ENCODE measurements at places on chromosomes 5 and 9.

DNA sequence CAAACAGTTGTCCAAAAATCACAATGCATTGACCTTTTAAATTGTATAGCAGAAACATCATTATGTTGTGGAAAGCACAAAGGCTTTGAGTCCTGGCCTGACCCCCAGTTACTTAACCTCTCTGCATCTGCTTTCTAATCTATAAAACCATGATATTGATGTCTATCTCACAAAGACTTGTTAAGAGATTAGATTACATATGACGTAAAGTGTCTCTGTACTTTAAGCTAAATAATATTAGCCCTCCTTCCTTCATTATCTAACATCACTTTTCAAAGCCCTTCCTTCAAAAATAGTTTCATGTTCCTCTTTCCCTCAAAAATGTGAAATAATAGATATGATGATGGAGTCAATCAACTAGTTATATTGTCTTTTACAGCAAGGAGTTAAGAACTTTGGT is 3.4 kb downstream of the ADAMTS6 start:
- no peak for DNase-seq

DNA sequence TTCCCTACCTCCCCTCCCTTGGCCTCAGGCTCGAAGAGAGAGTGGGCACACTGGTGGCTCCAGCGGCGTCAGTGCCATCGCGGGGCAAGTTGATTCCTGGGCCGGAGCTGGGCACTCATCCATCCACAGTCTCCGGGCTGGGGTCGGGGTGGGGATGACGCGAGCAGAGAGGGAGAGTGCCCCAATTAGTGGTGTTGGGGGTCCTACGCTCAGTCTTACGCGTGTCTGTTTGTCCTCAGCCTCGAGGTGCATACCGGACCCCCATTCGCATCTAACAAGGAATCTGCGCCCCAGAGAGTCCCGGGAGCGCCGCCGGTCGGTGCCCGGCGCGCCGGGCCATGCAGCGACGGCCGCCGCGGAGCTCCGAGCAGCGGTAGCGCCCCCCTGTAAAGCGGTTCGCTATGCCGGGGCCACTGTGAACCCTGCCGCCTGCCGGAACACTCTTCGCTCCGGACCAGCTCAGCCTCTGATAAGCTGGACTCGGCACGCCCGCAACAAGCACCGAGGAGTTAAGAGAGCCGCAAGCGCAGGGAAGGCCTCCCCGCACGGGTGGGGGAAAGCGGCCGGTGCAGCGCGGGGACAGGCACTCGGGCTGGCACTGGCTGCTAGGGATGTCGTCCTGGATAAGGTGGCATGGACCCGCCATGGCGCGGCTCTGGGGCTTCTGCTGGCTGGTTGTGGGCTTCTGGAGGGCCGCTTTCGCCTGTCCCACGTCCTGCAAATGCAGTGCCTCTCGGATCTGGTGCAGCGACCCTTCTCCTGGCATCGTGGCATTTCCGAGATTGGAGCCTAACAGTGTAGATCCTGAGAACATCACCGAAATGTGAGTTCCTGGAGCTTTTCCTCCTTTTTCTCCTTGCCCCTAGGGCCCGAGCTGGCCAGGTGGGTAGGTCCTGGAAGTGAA is 861 bp downstream of the NTRK2 start:
- no peak for DNase-seq

DNA sequence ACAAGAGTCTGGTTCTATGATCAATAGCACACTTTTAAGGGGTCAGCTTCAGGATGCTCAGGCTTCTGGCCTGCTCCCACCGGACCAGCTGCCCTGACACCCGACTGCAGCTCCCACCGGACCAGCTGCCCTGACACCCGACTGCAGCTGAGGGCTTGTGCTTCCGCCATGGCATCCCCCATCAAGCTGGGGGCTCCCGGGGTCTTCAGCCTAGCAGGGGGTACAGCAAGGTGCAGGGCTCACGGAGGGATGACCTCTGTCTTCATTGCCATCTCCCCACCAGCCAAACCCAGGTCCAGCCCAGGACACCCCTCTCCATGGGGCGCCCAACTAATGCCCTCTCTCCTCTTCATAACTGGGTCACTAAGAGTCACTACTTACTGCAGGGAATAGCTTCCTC is 1.9 kb downstream of the FLT4 start:
- DNase-seq = no peak

- peak; percentile 45 for DNase-seq
Measured at GRCh38 chr9:111038331-111039230, at the start of gene LPAR1. Gene LPAR1, minus strand, starts transcription at chr9:111038470. Its CDS starts 66,353 bp downstream, at chr9:110972117.

GRCh38 chr9:111362526-111362925 is 32.5 kb upstream of the OR2K2 start:
- DNase-seq = no peak

GRCh38 chr9:68747043-68747533 is 42.0 kb downstream of the PIP5K1B start:
- no peak for DNase-seq

GRCh38 chr9:108751369-108751768 is 104.4 kb downstream of the ACTL7B start:
- DNase-seq = no peak

- no peak for DNase-seq
Measured at GRCh38 chr9:131677049-131677443, 62.8 kb downstream of the RAPGEF1 start.

DNA sequence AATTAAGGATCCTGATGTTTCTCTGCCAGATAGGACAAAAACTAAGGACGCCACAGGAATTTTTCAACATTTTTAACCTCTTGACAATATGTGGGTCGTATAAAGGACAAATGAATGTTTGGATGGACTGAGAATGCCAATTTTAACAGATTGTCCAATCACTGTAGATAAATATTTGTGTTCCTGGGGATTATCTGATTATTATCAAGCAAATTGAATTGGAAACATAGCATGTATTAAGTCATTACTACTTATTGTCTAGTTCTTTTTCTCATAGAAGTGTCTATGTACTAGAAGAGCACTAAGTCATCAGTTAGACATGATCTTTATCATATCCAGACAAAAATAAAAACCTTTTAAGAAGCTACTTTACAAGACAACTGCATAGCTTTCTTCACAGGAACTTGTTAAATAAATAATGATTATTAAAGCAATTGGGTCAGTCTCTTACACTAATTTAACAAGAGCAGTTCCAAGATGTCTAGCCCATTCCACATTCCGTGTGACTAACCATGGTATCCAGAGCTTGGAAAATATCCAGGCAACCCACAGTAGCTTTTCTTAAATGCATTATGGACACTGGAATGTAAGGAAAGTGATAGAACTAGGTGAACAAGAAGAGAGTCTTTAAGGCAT is 127.5 kb upstream of the CDKN2B start:
- no peak for DNase-seq

DNA sequence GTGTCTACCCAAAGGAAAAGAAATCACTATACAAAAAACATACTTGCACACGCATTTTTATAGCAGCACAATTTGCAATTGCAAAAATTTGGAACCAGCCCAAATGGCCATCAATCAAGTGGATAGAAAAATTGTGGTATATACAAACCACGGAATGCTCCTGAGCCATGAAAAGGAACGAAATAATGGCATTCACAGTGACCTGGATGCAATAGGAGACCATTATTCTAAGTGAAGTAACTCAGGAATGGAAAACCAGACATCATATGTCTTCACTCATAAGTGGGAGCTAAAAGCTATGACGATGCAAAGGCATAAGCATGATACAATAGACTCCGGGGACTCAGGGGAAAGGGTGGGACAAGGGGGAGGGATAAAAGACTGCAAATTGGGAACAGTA is 78.4 kb downstream of the ENC1 start:
- no peak for DNase-seq

DNA sequence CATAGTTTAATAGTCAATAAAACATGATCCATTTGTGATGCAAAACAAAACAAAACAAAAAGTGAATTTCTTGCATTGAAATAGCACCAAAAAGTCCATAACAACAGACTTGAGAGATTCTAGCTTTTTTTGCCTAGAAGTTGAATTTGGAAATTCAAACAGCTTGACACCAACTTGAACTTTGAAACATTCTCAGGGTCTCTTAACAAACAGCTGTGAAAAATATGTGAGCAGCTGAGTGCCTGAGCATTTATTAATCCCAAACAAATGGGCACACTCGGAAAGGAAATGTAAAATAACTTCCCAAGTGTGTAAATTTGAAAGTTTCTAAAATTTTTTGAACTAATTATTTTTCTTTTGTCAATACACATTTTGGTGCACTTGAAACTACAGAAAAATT is 56.0 kb upstream of the HMHB1 start:
- DNase-seq = peak; percentile 0

DNA sequence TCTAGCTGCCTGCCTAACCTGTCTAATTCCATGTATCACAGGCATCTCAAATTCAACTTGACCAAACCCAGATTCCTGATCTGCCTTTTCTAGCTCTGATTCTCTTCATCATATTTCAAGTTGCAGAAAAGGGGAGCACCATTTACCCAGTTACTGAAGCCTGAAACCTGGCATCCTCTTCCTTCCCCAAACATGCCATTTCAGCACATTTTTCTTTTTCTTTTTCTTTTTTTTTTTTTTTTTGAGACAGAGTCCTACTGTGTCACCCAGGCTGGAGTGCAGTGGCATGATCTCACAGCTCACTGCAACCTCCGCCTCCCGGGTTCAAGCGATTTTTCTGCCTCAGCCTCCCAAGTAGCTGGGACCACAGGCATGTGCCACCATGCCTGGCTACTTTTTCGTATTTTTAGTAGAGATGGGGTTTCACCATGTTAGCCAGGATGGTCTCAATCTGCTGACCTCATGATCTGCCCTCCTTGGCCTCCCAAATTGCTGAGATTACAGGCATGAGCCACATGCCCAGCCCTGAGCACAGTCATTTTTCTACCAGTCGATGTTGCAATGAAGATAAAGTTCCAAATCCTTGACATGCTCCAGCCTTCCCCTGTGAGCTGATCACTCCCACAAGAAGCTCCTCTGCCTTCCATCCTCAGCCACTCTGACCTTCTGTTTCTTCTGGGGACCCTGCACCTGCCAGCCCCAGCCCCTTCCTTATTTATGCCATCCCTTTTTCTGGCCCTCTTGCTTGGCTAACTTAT is 32.2 kb downstream of the ACER2 start:
- DNase-seq = no peak

DNA sequence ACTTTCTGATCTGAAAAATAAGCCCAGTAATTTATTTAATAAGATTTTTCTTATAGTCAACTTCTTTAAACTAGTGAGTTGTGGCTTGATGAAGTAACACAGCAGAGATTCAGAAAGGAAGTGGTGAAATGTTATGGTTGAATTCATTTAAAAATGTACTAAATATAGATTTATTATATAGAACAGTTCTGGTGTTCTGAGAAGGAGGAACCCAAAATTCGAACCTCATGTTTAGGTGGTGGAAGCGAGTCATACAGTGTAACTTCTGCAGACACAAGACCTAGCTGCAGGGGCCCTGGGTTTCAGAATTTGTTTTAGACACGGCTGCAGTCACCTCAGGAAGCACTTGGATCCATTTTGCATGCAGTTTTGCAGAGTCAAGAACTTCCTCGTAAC is 188.2 kb downstream of the TRIO start:
- DNase-seq = no peak

GRCh38 chr9:20405616-20406015 is 216.7 kb downstream of the MLLT3 start:
- no peak for DNase-seq

DNA sequence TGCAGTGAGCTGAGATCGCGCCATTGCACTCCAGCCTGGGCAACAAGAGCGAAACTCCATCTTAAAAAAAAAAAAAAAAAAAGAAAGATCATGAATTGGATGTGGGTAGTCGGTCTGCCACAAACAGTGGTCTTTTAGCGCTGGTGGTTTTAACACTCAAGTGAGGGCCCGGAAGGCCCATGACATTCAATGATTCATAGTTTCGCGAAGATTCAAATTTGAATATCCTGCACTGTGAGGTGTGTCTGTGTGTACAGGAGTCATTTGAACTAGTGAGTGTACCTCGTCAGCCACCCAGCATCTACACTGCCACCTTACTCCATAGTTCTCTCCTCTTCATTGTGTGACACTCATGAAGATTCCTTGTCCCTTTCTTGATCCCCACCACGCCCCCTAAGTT is 41.3 kb downstream of the CFAP77 start:
- DNase-seq = no peak

DNA sequence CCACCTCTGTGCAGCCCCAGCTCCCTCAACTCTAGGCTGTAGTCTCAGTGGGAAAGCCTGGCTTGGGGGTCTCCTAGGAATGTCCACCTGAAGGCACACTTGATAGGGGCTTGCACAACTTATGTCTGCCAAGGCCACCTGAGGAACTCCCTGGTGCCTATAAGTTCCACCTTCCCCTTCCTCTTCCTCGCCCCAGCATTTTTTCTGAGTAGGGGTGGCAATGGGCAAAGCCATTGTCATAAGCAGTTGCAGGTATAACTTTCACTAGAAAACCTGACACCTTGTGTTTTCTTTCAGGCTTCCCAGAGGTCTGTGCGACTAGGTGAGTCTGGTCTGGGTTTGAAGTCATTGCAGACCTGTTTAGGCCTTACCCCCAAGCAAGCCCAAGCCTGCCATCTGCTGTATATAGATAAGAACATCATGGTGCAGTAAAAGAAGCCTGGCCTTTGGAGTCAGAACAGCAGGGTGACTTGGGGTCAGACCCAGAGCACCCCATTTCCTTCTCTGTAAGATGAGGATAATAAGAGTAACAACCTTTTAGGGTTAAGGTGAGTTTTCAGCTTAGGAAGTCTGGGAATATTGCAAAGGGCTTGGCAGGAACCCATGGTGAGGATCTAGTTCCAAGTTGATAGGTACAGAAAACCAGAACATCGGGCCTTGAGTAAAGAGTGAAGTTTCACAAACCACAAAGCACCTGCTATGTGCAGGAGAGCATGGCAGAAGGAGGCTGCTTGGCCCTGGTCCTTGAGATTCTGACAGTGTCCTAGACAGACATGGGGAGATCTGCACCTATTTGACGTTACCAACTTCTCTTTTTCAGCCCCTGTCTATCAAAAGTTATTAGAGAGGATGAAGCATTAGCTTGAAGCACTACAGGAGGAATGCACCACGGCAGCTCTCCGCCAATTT is 33.8 kb downstream of the TGFBI start:
- peak; percentile 5 for DNase-seq

DNA sequence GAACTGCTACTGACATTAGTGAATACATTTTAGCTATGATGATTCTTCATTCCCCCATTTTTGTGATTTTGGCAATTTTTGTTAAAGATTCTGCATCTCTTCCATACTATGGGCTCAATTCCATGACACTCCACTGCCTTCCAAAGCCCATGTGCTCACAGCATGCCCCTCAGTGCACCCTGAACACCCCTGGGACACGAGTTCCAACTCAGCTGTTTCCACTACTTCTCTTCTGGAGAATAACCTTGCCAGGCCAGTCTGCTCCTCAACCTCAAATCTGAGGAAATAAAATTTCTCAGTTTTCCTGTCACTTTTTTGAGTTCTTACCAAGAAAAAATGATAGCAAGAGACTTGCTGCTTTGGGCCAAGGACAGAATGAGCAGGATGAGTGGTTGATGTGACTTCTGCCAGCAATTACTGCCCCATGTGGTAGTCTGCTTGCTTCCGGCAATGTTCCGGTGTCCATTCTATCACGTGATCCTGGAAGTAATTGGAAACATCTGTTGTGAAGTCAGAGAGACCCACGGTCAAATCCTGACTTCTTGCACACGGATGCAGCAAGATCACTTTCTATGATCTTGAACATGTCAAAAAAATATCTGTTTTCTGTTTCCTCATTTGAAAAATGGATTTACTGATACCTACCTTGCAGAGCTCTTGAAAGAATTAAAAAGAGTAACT is 58.3 kb downstream of the EGFLAM start:
- DNase-seq = peak; percentile 87

GRCh38 chr5:17713301-17713700 is 79.0 kb downstream of the TAF11L14 start:
- no peak for DNase-seq

- no peak for DNase-seq
Measured at GRCh38 chr9:81427870-81428269, 261.5 kb downstream of the TLE1 start.

- DNase-seq = no peak
Measured at GRCh38 chr9:95788521-95788991, 86.9 kb upstream of the ERCC6L2 start.

GRCh38 chr9:131733541-131734061 is 6.3 kb downstream of the RAPGEF1 start:
- DNase-seq = peak; percentile 34
